Activated CD8-positive, alpha-beta T cell treated with anti-CD3 and anti-CD28 coated beads, Interleukin-2, amount 10 ng/mL, durations not matched to agents 7 days and 5 days (primary cell): ENCODE measurements at places on chromosomes 11 and 22. TPM values are rescaled to one million over a fixed set of nuclear protein-coding genes. Genes with fewer than 3 reads are reported as not detected.

Gene OR6M1
- total RNA-seq, result not detected

Gene TRIM49D1
- total RNA-seq, result not detected

Gene GAL3ST3
- total RNA-seq, result not detected

Gene MYOD1
- not detected for total RNA-seq

Gene APOA4
- not detected for total RNA-seq
